Fibroblast of skin of right quadriceps (primary cell): ENCODE measurements at places on chromosomes 4 and X.
A peak's percentile ranks its signal among the peaks of the same experiment; 100 is the strongest.

- DNase-seq: no peak
Measured at GRCh38 chr4:103092245-103092644, 7.4 kb downstream of the BDH2 start.

DNA sequence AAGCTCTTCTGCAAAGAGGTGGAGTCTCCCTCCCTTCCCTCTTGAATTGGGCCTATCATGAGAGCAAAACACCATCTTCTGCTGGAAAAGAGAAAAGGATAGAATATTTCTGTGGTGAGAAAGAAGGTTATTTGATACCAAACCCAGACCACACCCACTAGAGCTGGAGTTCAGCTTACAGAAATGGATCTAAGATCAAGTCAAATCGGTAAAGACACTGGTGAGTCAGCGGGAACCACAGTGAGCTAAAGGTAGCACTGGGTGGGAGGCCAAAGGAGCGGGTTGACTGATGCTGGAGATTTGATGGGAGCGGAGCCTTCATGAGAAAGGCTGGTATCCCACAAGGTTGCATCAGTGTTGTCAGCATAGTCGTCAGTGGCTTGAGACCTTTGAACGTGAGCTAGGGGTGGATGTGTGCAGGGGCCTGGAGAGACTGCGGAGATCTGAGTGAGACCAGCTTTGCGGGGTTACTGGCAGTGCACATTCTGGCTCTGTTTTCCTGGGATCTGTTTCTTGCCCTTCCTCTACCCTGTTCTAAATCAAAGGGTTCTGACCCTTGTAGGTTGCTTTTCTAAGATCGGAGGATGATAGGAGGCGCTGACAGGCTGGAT is 106.4 kb upstream of the SCOC start:
- DNase-seq: peak; percentile 77

GRCh38 chr4:158006990-158007389 is 165.8 kb downstream of the GASK1B start:
- no peak for DNase-seq

GRCh38 chr4:151627491-151627890 is 133.3 kb downstream of the GATB start:
- DNase-seq: peak; percentile 24

DNA sequence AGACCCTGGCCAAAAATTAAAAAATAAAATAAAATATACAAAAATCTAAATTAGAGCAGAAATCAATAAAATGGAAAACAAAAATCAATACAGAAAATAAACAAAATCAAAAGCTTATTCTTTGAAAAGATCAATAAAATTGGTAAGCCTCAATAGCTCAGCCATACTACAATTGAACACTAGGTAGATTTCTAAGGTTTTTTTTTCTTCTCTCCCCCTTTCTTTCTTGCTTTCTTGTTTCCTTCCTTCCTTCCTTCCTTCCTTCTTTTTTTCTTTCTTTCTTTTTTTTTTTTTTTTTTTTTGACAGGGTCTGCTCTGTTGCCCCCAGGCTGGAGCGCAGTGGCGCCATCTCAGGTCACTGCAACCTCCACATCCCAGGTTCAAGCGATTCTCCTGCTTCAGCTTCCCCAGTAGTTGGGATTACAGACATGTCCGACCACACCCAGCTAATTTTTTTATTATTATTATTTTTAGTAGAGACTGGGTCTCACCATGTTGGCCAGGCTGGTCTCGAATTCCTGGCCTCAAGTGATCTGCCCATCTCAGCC is 23.4 kb upstream of the PPP3CA start:
- DNase-seq: no peak

GRCh38 chr4:149708513-149709130 is 107.0 kb downstream of the IQCM start:
- peak; percentile 61 for DNase-seq

DNA sequence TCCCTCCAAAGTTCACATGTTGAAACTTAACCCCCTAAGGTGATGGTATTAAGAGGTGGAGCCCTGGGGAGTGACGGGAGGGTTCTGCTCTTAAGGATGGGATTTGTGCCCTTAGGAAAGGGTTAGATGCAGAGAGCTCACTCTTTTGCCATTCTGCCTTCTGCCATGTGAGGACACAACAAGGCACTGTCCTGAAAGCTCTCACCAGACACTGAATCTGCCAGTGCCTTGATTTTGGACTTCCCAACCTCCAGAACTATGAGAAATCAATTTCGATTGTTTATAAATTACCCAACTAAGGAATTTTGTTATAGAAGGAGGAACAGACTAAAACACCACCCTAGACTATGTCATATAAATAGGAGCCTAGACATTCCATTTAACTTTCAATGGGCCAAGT is 11.7 kb downstream of the LRP2BP start:
- no peak for DNase-seq

GRCh38 chr4:124478470-124478869 is 234.1 kb downstream of the ANKRD50 start:
- no peak for DNase-seq

DNA sequence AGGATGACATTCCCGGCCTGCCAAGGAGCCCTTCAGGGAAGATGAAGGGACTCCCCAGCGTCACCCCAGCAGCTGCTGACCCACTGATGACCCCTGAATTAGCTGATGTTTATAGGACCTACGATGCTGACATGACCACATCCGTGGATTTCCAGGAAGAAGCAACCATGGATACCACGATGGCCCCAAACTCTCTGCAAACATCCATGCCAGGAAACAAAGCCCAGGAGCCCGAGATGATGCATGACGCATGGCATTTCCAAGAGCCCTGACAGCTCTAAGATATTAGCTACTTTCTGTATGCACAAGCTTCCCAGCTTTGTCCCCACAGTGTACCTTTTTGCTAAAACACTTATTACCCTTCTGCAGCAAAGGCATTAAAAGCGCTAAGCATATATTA is 14.4 kb downstream of the AMBN start:
- no peak for DNase-seq

DNA sequence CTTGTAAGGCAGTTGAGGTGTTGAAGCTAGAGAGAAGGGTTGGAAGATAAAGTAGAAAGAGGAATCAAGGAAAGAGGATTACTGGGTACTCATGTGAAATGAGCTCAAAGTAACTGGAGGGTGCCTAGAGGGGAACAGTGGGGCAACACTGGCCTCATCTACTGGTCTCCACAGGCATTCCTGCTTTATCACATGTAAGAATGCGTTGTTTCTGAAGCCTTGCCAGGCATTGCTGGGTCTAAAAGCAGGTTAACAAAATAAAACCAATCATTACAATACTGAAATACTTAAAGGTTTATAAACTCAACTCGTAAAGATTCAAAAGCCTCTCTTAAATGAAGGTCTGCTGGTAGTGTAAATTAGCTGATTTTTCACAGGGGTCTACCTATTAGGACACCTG is 96.0 kb downstream of the FANCB start:
- no peak for DNase-seq

GRCh38 chr4:11069083-11069482 is 359.6 kb downstream of the HS3ST1 start:
- DNase-seq: no peak

- DNase-seq: no peak
Measured at GRCh38 chr4:112523764-112524505, 8.0 kb upstream of the NEUROG2 start.

DNA sequence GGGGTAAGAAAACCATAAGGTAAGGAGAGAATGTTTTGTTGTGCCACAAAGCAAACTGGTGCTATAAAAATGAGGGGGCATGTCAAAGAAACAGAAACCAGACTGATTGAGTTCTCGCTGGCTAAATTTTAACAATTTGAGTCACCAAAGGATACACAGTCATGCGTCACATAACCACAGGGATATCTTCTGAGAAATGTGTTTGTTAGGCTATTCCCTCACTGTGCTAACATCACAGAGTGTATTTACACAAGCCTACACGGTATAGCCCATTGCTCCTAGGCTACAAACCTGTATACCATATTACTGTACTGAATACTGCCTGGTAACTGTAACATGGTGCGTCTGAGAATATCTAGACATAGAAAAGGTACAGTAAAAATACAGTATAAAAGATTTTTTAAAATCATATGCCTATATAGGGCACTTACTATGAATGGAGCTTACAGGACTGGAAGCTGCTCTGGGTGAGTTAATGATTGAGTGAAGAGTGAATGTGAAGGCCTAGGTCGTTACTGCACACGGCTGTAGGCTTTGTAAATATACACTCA is 50.1 kb downstream of the FBXW7 start:
- DNase-seq: peak; percentile 73

DNA sequence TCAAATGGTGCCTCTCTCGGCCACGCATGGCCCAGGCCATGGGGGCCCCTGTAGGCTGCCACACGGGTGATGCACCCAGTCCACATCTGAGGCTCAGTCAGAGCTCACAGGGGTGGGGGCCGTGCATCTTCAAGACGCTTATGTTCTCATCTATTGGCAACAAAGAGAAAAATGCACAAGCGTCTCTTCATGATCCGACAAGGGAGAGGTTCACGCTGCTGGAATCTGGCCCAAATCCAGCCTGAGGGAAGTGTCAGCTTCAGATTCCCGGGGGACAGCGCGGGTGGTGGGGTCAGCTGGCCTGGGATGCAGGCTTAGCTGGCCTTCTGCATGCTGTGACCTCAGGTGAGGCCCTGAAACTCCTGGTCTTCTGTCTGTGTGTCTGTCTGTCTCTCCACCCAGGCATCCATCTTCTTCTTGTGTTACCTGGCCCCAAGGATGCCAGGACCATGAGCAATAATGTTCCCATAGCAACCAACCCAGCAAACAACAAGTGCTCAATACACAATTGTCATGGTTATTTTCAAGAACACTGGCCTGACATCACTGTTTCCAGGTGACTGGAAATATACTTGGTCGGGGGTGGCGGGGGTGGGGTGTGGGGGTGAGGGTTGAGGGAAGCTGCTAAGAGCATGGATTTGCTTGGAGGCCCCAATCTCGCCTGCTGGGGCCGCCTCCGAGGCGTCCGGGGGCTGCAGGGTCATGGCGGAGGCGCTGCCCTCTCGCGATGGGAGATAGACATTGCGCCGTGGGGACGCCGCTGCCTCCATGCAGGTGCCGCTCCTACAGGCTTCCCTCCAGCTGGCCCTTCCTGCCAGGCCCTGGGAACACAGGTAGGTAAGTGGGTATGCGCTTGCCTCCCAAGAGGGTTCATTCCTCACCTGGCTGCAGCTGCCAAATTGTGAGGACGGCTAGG is 48.3 kb downstream of the ABLIM2 start:
- no peak for DNase-seq

DNA sequence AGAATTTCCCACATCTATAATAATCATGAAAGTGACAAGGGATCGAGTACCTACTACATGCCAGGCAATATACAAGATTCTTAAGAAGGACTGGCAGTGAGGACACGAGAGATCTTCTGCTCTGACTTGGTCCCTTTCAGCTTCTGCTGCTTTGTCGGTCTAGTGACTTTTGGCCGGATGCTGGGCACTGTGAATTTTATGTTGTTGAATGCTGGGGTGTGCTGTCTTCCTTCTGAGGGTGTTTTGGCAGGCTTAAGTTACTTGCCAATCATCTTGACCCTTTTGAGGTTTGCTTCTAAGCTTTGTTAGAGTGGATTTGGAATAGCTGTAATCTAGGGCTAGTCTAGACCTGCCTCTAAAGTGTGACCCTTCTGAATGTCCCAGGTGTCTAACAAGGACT is 23.5 kb downstream of the NAT8L start:
- no peak for DNase-seq

- DNase-seq: peak; percentile 35
Measured at GRCh38 chr4:76363556-76364290, 57.2 kb downstream of the STBD1 start.

- DNase-seq: no peak
Measured at GRCh38 chr4:52728691-52729240, 22.5 kb downstream of the ERVMER34-1 start.

DNA sequence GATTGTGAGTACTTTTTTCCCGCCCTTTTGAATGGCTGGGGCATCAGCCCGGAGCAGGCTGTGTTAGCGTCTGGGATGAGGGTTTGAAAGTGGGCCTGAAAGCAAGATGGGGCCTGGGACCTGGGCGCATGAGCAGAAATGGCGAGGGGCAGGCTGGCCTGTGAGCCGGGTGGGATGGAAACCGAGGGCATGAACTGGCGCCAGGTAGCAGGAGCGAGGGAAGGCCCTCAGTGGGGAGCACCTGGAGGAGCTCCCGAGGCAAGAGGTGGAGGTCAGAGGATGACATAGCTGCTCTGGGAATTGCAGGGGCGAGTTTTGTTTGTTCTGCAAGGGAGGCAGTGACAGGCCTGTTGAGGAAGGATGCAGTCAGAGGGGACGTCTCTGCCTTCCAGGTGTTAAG is 68.6 kb downstream of the RGS12 start:
- DNase-seq: no peak

GRCh38 chr4:102817613-102818268 is 9.6 kb downstream of the UBE2D3 start:
- DNase-seq: no peak

DNA sequence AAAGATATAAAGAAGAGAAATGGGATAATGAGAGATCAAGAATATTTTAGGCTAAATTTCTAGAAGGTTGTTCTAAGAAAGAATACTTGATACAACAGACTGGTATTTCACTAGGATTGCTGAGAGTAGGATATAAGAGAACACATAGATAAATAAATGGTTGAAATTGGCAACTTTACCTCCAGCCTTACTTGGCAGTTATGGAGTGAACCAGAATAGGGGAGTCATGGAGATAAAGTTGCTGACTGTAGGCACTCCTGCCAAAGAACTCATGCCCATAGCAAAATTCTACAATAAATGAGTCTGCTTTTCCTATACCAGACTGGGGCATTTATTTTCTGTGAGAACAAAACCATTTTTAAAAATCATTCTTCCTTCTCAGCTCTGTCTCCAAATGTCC is 26.4 kb upstream of the MMRN1 start:
- DNase-seq: no peak

DNA sequence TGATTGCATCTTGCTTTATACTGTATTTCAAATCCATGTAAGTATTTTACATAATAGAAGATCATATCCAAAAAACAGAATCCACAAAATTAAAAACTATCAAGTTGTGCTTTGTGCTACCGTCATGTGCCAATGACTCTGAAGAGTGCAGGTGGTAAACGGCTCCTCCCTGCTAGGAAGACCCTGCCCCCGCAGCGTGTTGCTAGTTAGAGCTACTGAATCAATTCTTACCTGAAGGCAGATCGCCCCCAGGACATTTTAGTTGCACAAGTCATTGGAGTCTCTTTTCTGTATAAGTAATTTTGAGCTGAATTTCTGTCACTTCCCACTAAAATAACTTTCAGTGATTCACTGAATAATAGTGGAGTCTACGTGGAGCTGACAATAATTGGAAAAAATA is 599.5 kb upstream of the ZFP42 start:
- DNase-seq: no peak

DNA sequence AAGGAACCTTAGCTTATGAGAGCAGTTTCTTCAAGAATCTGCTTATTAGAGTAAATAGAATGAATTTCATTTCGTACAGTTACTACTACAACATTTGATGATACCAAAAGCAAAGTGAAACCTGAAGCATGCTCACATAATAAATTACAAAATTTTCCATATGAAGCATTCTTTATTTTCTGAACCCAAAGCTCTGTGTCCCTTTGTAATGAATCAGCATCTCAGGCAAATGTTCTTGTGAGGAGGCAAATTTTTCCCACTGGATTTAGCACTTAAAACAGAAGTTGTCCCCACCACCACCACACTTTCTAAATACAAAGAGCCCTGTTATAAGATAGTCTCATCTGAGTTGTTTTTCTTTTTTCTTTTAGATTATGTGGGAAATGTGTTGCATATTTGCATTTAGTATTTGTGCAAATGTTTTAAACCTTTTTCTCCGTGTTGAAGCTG is 70.7 kb upstream of the NFKB1 start:
- DNase-seq: peak; percentile 24
